ENCODE measurements at places on chromosomes 13 and 19. TPM values are rescaled to one million over a fixed set of nuclear protein-coding genes. Genes with fewer than 3 reads are reported as not detected.
A peak's percentile ranks its signal among the peaks of the same experiment; 100 is the strongest.

- peaks cover 5% of the 10 kb centered on the region for H3K4me1 ChIP-seq
- DNase-seq: peak; percentile 97
- peak within 1 kb of the TSS; percentile 86 for H3K27ac ChIP-seq
- peaks cover 21% of the 10 kb centered on the region for H3K36me3 ChIP-seq
Observed at GRCh38 chr19:10332965-10333757, at the start of gene RAVER1. Gene RAVER1, minus strand, starts transcription at chr19:10333529. Its CDS starts 22 bp downstream, at chr19:10333507.

DLEU7 gene
- total RNA-seq: not detected

- H3K4me1 ChIP-seq: peaks cover 15% of the 10 kb centered on the region
- no peak overlapping the region for H3K4me3 ChIP-seq
- H3K36me3 ChIP-seq: peaks cover 57% of the 10 kb centered on the region
Observed at GRCh38 chr19:4717966-4718701, 5.5 kb downstream of the DPP9 start.

ACP7 gene
- not detected for total RNA-seq

- peaks cover 8% of the 10 kb centered on the region for H3K36me3 ChIP-seq
- H3K4me3 ChIP-seq: no peak overlapping the region
- no peak for DNase-seq
- no peaks in the 10 kb centered on the region for H3K27me3 ChIP-seq
Observed at GRCh38 chr19:36449059-36449670, 30.7 kb upstream of the ZFP82 start.

DNA sequence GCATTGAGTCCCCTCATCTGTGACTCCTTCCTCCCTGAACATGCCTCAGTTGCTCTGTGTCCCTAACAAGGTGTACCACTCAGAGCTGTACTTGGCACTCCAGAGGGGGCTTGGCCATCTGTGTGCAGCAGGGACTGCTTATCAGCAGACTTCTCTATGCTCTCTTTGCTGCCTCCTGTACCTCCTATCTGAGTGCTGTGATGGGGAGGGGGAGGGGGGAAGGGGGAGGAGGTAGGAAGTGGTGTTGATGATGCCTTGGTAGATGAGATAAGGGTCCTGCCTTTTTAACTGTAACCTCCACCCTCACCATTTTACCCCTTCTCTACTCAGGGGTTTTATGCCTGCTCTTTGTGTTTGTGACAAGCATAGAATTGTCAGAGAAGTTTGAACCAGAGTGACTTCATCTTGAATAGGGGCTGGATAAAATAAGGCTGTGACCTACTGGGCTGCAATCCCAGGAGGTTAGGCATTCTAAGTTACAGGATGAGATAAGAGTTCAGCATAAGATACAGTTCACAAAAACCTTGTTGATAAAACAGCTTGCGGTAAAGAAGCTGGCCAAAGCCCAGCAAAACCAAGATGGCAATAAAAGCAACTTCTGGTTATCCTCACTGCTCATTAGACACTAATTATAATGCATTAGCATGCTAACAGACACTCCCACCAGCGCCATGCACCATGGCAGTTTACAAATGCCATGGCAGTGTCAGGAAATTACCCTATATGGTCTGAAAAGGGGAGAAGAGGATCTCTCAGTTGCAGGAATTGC is 13.2 kb downstream of the PCDH8 start:
- no peaks in the 10 kb centered on the region for H3K4me1 ChIP-seq
- H3K36me3 ChIP-seq: no peaks in the 10 kb centered on the region
- H3K4me3 ChIP-seq: no peak overlapping the region
- no peak for DNase-seq
- no peaks in the 10 kb centered on the region for H3K27me3 ChIP-seq

OSCAR gene
- total RNA-seq: not detected

- peaks cover 28% of the 10 kb centered on the region for H3K27me3 ChIP-seq
Observed at GRCh38 chr13:51914137-51914493, 52.3 kb downstream of the CCDC70 start.

DNA sequence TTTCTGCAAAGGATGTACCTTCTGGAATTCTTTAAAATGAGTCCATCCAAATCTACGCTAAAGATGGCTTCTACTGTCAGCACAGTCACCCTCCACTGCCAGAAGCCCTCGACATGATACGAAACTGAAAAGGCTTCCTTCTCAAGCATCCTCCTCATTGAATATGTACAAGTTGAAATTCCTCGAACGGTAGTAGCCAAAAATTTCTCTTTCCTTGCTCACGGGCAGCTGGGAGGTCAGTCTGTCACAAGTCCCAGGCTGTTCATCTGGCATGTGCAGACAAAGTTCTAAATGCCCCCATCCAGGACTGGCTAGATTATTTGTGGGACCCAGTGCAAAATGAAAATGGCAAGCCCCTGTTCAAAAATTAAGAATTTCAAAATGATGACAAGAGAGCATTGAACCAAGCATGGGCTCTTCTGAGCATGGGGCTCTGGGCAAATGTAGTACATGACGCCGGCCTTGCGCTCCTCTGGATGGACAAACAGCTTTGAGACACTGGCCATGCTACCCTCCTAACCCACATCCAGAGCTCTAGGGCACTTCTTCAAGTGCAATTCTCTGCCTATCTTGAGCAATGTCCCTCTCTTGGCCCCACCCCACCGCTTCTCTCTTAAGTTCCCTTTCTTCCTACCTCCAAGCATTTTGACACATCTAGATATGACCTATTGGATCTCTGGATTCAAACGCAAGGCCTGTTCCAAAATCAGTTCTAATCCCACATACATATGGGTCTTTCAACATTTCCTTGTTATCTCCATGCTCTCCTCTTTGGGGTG is 78.9 kb upstream of the FLT1 start:
- H3K4me3 ChIP-seq: no peak overlapping the region
- H3K36me3 ChIP-seq: no peaks in the 10 kb centered on the region
- no peaks in the 10 kb centered on the region for H3K27me3 ChIP-seq
- no peak overlapping the region for H3K27ac ChIP-seq
- no peak for DNase-seq
- H3K4me1 ChIP-seq: peaks cover 3% of the 10 kb centered on the region

DNA sequence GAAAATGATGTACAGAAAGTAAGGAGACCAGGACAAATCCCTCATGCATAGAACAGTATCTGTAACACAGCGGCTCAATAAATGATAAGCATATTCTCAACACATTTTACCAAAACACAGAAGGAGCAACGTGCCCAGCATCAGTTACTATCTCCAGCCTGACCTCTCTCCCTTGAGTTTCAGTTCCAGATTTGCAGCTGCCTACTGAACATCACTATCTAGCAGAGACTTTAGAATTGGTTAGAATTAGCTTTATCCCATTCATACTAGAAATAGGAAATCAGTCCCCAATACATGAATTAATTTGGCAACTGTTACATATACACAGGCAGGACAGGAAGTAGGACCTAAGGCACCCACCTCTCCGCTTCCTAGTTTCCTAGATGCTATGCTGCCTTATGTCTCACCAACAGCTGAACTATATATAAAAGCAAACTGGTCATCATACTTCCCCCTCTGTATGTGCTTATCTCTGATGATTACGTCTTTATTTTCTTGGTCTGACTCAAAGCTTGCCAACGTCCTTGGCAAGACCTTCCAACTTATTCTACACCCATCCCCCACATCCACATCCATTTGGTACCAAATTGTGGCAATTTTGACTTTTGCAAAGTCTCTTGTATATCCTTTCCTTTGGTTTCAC is 61.1 kb downstream of the SACS start:
- H3K4me3 ChIP-seq: peak overlapping the region; percentile 22
- H3K4me1 ChIP-seq: peaks cover 13% of the 10 kb centered on the region
- H3K27me3 ChIP-seq: no peaks in the 10 kb centered on the region

All from IMR-90 (cell line).